ENCODE measurements at places on chromosomes 13 and 19.

GRCh38 chr19:42540071-42540553 is 11.8 kb upstream of the CEACAM1 start:
- no peak for DNase-seq

DNA sequence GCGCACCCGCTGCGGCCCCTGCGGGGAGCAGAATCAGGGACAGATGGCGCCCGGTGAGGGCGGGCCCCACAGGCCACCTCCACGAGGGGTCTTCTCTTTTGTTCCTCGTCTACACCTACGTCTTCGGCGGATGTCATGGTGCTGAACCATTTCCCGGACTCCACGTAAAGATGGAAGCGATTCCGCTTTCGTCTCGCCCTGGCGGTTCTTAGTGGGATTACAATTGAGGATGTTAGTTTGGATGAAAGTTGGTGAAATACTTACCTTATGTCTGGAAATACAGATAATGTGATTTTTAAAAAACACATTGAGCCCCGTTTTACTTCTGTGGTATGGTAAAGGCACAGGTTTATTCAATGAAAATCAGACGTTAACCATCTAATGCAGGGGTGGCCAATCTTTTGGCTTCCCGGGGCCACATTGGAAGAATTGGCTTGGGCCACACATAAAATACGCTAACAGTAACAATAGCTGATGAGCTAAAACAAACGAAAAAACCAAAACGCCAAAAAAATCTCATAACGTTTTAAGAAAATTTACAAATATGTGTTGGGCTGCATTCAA is 1.4 kb upstream of the ZMYM5 start:
- DNase-seq, result peak; percentile 67

- no peak for DNase-seq
These were observed 53.3 kb downstream of the KCNRG start for GRCh38 chr13:50068508-50068907.

DNA sequence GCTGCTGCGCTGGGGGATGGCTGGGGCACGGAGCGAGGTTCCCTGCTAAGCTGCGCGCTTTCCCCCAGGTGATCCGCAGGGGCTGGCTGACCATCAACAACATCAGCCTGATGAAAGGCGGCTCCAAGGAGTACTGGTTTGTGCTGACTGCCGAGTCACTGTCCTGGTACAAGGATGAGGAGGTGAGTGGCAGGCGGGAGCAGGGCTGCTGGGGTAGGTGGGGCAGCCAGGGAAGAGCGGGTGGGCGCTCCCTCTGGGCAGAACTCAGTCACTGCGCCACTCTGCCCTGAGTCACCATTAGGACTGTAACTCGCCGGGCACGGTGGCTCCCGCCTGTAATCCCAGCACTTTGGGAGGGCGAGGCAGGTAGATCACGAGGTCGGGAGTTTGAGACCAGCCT is 23.8 kb downstream of the TMED1 start:
- no peak for DNase-seq

DNA sequence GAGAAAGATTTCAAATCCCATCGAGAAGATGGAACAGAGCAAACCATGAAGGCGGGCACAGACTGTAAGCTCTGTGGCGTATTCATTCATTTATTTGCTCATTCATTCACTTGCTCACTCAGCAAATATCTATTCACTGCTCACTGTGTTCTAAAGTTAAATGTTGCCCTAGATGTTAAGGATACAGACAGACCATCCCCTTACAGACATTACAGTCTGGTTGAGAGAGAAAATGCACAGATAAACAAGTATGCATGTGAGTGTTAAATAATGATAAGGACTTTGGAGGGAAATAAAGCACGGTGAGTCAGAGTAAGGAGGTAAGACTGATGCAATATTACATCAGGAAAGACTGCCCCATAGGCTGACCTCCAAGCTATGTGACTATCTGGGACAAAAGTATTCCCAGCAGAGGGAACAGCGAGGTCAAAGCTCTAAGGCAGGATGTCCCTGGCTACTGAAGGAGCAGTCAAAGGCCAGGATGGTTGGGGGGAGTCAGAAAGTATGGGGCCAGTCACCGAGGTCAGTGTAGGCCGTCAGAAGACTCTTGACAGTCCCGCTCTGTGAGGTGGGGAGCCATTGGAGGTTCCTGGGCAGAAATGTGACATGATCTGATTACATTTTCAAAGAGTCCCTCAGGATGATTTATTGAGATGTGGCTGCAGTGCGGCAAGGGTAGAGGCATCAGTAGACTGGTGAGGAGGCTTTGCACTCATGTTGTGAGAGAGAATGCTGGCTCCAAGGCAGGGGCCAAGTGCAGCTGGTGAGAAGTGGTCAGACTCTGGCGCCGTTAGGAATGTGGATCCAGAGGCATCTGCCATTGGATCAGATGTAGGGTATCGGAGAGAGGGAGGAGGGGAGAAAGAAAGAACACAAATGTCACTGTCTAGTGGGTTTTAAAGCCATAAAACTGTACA is 37.9 kb downstream of the MBNL2 start:
- DNase-seq, result peak; percentile 34

DNA sequence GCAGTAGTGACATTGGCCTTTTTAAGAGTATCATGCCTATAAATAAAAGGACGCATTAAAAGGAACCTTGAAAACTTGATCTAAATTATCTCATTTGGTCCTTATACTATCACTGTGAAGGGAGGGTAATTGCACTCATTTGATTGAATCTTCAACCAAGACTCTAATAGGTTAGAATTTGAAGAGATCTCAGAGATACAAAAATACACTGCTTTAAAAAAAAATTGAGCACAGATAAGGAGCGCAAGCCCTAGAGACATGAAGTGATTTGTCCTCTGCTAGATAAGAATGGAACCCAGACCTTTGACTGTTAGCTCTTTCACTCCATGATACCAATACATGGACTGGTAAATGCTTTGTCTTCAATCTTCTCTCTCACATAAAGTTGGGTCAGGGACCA is 58.2 kb upstream of the RXFP2 start:
- DNase-seq, result no peak

DNA sequence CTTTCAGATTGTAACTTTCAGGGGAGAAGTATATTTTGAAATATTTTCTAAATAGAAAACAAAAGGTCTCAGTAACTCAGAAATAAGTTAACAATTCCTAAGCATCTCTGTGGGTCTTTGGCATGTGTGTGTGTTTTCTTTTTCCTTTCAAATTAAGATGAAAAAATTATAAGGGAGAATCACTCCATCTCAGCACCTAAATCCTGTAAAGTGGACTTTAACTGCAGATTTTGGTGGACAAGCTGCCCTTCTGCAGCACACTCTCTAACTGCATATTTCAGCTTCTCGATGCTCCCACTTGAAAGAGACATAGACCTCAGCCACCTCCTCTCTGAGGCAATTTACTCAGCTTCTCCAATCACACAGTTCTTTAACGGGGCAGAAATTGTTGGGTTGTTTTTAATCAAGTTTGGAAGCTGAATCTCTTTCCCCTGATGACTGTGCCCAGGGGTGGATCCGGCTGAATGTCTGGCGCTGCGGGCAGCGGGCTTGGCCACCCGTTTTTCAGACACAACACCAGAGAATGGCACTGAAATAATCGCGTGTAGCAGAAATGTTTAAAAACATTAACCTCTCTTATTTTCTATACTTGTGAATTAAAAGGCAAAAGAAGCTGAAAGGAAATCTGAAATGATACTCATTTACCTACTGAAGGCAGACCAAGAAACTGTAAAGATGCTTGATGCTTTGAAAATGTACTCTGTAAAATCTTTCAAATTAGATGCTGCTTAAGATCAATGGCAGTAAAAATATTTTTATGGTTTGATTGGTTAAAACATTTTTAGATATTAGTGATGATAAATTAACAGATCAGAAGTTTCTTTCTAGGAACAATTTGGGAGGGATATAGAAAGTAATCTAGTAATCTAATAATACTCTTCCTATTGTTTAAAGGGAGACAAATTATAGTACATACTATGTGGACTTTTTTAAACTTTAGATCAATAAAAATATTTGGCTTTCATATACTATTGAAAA is 12.4 kb downstream of the ZIC2 start:
- DNase-seq, result no peak

DNA sequence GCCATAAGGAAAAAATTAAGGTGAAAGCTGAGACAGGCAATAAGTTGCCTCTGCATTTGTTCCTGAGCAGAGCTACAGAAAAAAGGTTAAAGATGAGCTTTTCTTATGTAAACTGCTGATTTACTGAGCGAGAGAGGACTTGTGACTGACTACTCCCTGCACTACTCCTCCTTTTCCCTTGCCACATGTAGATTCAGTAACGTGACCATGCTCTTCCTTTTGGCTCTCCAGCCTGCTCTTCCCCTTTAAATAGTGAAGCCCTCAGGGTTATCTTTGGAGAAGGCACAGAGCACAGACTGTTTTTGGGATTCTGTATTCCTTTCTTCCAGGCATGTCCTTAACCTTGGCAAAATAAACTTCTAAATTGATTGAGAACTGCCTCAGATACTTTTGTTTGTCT is 630.2 kb downstream of the UQCRFS1 start:
- no peak for DNase-seq

DNA sequence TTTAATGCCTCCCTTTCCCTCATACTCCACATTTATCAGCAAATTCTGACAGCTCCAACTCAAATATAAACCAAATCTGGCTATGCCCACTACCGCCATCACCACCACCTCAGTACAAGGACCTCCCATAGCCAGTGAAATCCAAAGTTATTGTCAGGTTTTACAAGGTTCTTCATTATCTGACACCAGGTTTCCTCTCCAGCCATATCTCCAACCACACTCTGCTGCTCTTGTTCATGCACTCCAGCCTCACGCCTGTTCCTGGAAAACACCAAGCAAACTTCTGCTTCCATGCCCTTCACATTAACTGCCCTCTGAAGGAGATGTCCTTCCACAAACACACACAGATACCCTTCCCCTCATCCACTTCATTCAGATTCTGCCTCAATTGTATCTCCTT is 102.2 kb upstream of the MIR17HG start:
- no peak for DNase-seq

GRCh38 chr19:51983361-51983760 is 3.3 kb downstream of the ZNF350 start:
- DNase-seq, result no peak

- DNase-seq, result no peak
These were observed 17.6 kb downstream of the SPINT2 start for GRCh38 chr19:38281811-38282566.

GRCh38 chr19:49946415-49946814 is 14.6 kb downstream of the SIGLEC11 start:
- no peak for DNase-seq

GRCh38 chr19:44974857-44975256 is 19.7 kb downstream of the CLPTM1 start:
- DNase-seq, result no peak

DNA sequence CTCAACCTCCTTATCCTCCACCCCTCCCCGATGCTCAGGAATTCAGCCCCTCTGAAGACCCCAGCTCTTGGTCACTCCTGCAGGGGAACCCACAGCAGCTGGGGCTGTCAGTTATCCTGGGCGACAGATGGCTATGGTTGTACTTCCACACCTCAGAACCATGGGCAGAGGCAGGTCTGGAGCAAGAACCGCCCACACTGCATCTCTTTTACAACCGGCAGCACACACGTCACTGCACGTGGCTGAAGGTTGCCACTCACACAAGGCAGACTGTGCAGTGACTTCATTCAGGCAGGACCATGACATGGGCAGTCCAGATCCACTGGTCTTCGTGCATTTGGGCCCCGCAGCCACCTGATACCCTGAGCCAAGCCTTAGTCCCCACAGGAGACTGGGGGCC is 21.5 kb upstream of the SDHAF1 start:
- no peak for DNase-seq

DNA sequence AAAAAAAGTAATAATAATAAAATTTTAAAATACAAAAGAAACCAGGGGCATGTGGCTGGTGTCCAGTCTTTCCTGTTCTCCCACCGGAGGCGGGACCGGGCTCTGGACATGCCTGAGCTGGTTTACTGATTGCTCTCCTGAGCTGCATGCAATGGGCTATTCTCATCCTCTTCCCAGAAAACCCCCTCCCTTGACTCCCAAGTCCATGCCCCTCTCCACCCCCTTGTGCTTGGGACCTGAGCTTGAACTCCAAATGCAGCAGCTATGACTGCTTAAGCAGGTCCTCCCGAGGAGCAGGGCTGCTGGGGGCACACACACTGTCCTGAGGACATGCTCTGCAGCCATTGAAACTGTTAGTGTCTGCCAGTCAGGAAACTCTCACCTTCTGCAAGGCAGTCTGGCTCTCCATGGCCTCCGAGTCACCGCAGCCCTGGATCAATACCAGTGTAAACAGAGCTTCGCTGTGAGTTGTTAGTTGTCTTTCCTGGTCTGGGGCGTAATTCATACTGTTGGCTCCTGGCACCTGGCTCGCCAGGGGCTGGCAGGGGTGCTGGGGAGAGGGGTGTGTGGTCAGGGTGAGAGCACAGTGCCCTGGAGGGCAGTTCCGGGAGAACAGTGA is 41.6 kb upstream of the CHST8 start:
- no peak for DNase-seq

DNA sequence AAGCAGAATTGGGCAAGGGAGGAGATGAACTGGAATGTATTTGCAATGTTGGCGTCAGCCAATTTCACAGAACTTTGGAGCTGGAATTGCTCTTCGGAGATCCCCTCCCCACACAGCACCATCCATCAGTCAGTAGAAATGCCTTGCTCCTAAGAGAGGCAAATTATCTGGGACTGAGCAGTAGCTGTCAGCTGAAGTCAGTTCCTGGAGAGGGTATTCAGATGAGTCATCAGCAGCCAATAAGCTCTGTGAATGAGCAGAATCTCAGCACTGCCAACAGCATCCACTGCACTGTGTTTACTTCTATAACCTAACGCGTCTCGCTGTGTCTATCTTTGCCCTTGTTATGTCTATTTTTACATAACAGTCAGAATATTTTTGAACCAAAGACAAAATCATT is 213.7 kb downstream of the SLITRK5 start:
- DNase-seq, result no peak

GRCh38 chr13:42272804-42273175 is 838 bp downstream of the AKAP11 start:
- no peak for DNase-seq

Measured in fibroblast of gingiva (primary cell).